Stromal cell of bone marrow (primary cell): ENCODE measurements at places on chromosomes 3 and 15.
A peak's percentile ranks its signal among the peaks of the same experiment; 100 is the strongest.

GRCh38 chr3:27141668-27142067, 227.5 kb downstream of the NEK10 start:
- DNase-seq, result no peak

- DNase-seq, result no peak
These were observed 632 bp upstream of the DHX36 start for GRCh38 chr3:154324919-154325318.

DNA sequence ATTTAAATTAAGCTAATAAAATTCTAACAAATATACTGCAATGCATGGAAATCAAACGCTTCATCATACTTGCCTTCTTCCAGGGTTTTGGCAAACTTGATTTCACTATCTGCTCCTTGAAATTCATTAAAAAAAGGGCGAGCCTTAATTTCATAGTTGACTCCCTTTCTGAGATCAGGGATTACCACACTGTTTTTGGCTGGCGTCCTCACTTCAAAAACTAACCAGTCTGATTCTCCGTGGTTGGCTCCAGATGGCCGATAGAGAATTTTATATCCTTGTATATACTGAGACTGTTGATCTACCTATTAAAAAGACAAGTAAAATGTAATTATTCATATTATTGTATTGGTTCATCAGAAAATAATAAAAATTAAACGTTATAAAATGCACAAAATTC, 1106.8 kb downstream of the ROBO1 start:
- DNase-seq, result peak; percentile 15

GRCh38 chr3:46375814-46376213, 5.1 kb downstream of the CCR5 start:
- no peak for DNase-seq

- no peak for DNase-seq
These were observed 378.1 kb downstream of the GABRB3 start for GRCh38 chr15:26394801-26395200.

GRCh38 chr3:176155012-176155411, 1042.3 kb downstream of the TBL1XR1 start:
- no peak for DNase-seq

- no peak for DNase-seq
These were observed 2.4 kb upstream of the CORO2B start for GRCh38 chr15:68576235-68576892.

GRCh38 chr15:85693277-85693676, 101.4 kb downstream of the KLHL25 start:
- DNase-seq, result no peak

DNA sequence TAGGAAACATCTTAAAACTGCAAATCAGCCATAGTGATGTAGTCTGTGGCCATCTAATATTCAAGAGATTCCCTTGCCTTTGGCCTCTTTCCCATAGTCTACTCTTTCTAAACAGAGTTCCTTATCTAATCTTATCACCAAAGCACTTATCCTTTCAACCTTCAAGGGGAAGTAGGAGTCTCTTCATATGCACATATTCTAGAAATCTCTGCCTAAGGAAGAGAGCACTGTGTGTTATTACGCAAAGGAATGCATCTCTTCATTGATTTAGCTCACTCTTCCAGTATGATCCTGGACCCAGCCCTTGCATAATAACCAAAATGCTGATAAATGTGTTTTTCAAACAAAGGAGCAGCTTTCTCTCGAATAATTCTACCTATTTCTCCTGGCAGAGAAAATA, 253.7 kb upstream of the TPRG1 start:
- DNase-seq, result no peak

DNA sequence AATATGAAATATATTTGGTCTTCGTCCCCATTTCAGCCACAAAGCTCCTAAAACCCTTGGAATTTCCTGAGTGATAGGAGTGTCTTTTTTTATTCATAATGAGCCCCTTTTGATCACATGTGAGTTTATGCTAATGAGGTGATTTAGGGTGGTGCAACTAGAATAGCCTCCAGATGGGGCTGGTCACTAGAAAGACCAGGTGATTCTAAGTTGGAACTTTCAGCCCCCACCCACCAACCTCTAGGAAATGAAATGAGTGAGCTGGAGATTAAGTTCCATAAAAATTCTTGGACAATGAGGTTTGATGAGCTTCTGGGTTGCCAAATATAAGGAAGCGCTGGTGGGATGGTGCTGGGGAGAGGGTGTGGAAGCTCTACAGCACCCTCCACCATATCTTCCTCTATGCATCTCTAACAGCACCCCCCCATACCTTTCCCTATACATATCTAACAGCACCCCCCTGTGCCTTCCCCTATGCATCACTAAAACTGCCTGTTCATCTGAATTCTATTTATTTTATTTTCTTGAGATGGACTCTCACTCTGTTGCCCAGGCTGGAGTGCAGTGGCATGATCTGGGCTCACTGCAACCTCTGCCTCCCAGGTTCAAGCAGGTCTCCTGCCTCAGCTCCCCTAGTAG, 2.1 kb upstream of the SMCO1 start:
- DNase-seq, result no peak

DNA sequence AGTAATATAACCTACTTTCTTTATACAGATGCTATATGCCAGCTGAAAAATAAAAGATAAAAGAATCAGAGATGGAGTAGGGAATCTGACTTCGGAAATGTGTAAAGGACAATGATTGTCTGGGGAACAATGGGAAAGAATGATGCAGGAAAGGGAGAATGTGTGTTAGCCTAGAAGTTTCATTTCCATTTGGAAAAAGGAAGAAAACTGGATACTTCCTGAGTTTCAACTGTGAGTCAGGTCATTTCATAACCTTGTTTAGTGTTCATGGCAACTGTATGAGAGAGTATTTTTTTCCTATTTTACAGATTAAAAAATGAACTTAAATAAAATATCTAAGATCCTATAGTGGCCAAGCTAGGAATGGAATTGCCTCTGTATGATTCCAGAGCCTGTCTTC, 261.3 kb upstream of the NECTIN3 start:
- peak; percentile 63 for DNase-seq

DNA sequence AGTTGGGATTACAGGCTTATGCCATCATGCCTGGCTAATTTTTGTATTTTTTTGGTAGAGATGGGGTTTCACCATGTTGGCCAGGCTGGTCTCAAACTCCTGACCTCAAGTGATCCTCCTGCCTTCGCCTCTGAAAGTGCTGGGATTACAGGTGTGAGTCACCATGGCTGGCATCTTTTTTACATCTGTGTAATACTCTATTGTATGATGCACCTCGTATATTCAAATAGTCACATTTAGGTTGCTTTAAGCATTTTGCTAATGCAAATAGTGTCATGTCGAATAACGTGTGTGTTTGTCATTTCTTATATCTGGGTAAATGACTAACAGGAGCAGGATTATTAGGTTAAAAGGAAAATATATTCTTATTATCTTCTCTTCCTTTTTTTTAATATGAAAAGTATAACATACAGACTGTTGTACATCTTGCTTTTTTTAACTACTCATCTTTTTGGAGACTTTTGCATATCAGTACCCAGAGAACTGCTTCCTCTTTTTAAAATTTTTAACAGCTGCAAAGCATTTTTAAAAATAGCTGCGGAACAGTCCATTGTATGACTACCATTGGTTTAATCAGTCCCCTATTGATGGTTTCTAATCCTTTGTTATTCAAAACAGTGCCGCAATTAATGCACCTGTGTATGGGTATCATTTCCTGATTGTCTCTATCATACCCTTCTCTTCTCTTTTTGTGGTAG, 13.4 kb downstream of the SCAMP5 start:
- no peak for DNase-seq

DNA sequence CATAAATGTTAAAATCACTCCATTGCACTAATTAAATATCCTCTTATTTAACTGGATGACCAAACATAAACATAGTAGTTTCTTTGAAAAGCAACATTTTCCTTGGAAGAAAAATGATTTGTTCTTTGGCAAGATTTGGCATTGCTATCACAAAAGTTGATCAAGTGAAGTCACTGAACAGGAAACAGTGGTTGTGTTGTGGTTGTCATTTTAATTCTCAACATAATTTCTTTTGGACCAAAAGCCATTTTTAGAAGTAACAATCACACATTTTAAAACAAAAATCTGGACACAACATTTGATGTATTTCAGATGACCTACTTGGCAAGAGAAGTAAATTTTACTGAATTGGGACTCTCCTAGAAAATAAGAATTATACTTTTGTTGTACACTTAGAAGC, 872.3 kb downstream of the ROBO1 start:
- DNase-seq, result no peak
